ENCODE measurements at places on chromosomes 1 and 21.

DNA sequence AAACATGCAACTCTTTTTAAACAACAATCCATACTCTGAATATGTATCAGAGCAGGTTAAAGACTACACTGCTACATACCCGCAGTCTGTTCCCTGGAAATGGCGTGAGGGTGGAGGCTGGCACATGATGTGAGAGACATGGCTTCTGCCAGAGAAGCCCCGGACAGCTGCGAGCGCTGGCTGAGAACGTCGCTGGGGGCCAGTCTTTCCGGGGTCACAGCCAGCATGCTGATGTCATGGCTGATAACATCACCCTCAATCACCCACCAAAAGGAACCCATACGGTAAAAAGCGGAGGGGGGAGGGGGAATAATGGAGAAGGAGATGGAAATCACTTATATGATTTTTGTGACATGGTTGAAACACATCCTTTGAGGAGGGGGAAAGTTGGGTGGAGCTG lies 29.1 kb downstream of the C1orf198 start:
- DNase-seq, result no peak

DNA sequence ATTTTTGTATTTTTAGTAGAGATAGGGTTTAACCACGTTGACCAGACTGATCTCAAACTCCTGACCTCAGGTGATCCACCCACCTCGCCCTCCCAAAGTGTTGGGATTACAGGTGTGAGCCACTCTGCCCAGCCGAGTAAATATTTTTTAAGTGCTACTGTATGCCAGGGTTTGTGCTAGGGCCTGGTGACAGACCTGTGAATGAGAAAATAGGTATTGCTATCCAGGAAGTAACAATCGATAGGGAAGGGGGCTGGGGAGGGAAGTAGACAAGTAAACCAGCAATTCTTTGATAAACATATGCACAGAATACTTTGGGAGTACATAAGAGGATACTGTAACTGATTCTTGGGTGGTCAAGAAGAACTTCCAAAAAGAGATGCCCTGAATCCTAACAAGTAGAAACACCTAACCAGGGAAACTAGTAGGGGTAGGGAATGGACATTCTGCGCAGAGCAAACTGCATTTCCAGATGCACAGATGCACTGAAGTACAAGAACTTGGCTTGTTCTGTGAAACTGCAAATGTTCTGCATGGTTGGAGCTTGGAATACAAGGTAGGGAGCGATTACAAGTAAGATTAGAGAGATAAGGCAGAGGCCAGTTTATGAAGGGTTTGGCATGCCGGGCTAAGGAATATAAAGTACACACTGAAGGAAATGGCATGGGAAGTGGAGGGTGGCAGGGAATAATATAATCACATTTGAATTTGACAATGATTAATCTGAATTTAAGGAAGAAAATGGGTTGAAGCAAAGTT lies 19.0 kb upstream of the DOCK7 start:
- no peak for DNase-seq

GRCh38 chr1:29961293-29962059 lies 725.2 kb downstream of the PTPRU start:
- DNase-seq, result no peak

- DNase-seq, result no peak
Observed at GRCh38 chr1:104387716-104388508, 638.2 kb downstream of the AMY1C start.

GRCh38 chr1:110462964-110463363 lies 12.0 kb downstream of the PROK1 start:
- DNase-seq, result no peak

- no peak for DNase-seq
Observed at GRCh38 chr1:180815188-180815587, 97.5 kb upstream of the KIAA1614 start.

GRCh38 chr1:93475681-93476080 lies 27.8 kb downstream of the FNBP1L start:
- DNase-seq, result no peak

DNA sequence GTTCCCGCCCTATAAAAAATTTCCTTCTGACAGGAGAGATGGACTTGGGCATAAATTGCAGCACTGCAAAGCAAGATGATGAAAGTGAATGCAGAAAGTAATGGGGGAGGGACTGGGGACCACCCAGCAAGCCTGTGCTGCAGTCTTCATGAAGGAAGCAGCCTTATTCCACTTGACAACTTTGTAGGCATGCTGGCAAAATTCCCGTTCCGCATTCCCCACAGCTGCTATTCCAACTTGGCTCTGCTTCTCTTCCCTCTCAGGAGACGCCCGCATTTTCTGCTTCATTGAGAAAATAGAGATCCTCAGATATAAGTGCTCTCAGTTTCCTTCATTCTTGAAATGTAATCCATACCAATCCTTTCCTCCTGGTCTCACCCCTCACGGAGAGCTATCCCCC lies 2.4 kb downstream of the HMGB4 start:
- DNase-seq, result no peak

GRCh38 chr1:54276617-54277450 lies 76.9 kb downstream of the MRPL37 start:
- no peak for DNase-seq

GRCh38 chr1:207747627-207748492 lies 4.0 kb upstream of the CD46 start:
- DNase-seq, result no peak

GRCh38 chr1:111176678-111177077 lies 23.8 kb downstream of the DENND2D start:
- DNase-seq, result no peak

- no peak for DNase-seq
Observed at GRCh38 chr1:217261636-217262035, 369.3 kb downstream of the GPATCH2 start.

GRCh38 chr1:230456478-230456877 lies 30.3 kb upstream of the PGBD5 start:
- no peak for DNase-seq

- DNase-seq, result peak; percentile 32
Observed at GRCh38 chr1:66182551-66183178, 351.3 kb upstream of the SGIP1 start.

DNA sequence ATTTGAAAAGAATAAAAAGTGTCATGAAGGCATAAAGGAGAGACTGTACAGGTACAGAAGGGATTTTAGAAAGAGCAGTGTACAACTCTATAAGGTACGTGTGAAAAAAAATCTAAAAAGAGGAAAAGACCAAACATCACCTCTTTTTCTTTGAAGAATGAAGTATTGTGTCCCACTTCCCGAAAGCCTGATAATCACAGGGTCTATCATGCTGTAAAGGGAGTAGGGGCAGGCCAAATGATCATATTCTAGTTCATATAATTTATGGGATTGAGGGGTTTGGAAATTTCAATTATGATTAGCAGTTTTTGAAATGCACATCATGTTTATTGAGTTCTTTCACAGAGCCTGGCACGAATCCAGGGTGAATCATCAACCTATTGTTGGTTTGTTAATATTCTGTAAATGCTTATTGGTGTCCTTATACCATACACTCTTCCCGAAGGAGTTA lies 910 bp upstream of the RERE start:
- no peak for DNase-seq

Measured in CD4-positive, alpha-beta T cell treated with Interleukin-4 for 1 hour (primary cell).